CD4-positive, alpha-beta T cell treated with Interleukin-4 for 1 hour (primary cell): ENCODE measurements at places on chromosomes 16 and 17.

- no peak for DNase-seq
These were observed 276.8 kb downstream of the STX8 start for GRCh38 chr17:9298776-9299295.

DNA sequence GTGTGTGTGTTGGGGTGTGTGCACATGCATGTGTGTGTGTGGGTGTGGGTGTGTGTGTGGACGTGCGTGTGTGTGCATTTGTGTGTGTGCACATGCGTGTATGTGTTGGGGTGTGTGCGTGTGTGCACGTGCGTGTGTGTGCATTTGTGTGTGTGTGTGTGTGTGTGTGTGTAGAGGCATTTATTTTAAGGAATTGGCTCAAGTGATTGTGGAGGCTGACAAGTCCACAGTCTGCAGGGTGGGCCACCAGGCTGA, 37.9 kb upstream of the JPH3 start:
- no peak for DNase-seq

GRCh38 chr16:64791756-64792155, 330.1 kb downstream of the CDH11 start:
- no peak for DNase-seq

- DNase-seq = no peak
These were observed 97.1 kb upstream of the TMEM97 start for GRCh38 chr17:28221751-28222414.

DNA sequence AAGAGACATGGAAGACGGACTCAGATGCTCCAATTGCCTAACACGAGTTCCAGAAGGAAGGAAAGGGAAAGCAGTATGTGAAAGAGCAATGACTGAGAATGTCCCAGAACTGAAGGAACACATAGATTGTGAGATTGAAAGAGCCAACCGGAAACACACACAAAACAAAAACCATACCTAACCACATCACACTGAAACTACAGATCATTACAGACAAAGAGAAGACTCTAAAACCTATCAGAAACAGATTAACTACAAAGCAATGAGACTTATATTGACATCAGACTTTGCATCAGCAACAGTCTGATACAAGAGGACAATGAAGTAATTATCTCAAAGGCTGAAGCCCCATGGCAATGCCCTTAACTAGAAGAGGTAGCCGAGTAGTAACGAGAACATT, 45.6 kb upstream of the CLEC18B start:
- DNase-seq = no peak

- DNase-seq = no peak
These were observed 626 bp upstream of the RAI1 start for GRCh38 chr17:17680477-17681186.

DNA sequence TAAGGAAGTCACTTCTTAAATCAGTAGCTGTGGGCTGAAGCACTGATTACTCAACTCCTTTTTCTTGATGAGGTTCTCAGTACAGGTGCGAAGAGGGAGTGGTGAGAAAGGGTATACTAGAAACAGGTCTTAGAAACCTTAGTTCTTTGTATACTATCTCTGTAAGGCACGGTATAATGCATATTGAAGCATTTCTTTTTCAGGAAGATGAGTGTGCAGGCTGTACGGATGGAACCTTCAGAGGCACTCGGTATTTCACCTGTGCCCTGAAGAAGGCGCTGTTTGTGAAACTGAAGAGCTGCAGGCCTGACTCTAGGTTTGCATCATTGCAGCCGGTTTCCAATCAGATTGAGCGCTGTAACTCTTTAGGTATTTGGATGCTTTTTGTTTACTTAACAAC, 39.2 kb downstream of the CYLD start:
- DNase-seq = no peak

DNA sequence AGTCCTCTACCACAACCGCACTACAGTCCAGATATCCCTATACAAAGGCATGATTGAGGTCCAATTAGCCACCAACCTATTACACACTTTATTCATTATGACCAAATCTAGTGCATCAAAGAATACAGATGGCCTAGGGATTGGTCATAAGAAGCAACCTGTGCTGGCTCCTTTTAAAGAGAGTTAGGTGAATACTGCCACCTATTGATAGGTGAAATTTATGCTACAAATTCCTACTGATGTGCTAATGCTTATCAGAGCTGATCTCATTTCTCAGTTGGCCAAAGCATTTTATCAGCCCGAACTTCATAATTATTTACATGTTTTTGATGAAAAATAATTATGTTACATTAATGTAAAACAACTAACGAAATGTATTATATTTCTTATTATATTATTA, 166.3 kb downstream of the ANKFN1 start:
- DNase-seq = no peak

- no peak for DNase-seq
These were observed 72.2 kb downstream of the RMI2 start for GRCh38 chr16:11417487-11417886.

- DNase-seq = no peak
These were observed 53.7 kb upstream of the LGALS9 start for GRCh38 chr17:27577121-27577761.

GRCh38 chr16:86448306-86448890, 61.9 kb upstream of the FOXF1 start:
- no peak for DNase-seq

- DNase-seq = peak; percentile 83
These were observed 18.5 kb upstream of the NAGLU start for GRCh38 chr17:42517516-42517915.

GRCh38 chr16:65213866-65214595, 92.2 kb upstream of the CDH11 start:
- no peak for DNase-seq

DNA sequence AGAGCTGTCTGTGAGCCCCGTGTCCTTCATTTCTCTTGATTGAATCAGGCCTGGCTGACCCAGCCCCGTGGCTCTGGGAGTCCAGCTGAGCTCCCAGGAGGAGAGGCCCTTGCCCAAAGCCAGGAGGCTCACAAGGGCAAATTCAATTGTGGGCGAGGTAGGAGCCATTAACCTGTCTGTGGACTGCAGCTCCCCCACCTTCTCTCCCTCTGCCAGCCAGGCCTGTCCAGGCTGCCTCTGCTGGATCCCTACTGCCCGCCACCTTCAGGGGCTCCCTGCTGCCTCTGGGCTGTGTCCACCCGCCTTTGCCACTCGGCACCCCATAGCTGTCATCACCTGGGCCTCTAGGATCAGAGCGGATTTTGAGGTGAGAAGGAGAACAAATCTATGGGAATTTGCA, 61.9 kb downstream of the RTN4RL1 start:
- DNase-seq = no peak

DNA sequence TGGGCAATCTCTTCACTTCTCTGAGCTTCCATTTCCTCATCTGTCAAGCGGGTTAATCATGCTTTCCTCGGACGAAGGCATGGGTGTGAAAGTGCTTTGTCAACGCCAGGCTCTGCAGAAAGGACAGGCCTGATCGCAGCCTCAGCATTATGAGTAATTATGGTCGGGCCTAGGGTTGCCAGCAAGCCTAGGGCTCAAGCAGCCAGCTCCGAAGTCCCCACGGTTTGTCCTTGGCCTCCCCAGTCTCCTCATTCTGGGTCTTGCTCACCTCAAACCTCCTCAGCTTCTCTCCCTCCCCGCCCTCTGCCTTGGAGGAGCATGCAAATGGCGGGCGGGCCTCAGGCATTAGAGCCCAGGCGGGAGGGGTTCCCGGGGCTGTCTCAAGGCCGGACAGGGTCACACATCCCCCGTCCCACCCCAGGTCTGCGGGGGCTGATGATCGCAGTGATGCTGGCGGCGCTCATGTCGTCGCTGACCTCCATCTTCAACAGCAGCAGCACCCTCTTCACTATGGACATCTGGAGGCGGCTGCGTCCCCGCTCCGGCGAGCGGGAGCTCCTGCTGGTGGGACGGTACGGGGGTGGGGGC, 10.2 kb upstream of the FAM83G start:
- DNase-seq = no peak

DNA sequence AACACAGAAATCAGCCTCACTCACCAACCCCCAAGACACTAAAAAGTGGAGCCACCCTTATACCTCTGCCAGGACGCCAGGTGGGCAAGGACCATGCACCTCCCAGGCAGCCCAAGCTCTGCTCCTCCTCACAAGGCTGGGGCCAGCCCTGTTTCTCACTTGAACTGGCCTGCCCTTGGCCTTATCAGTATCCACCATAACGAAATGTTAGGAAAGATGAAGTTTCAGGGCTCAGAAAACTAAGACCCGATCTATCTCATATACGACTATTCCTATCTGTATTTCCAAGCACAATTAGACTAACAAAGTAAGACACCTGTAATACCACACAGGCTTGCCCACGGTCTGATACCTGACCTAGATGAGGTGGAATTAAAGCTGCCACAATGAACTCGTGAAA, 6.9 kb downstream of the FBXO31 start:
- no peak for DNase-seq
